GM23338 (cell line): ENCODE measurements at places on chromosomes 2 and 18. TPM values are rescaled to one million over a fixed set of nuclear protein-coding genes. Genes with fewer than 3 reads are reported as not detected.
A peak's percentile ranks its signal among the peaks of the same experiment; 100 is the strongest.

- DNase-seq, result no peak
- H3K27me3 ChIP-seq, result no peaks in the 10 kb centered on the region
- H3K4me1 ChIP-seq, result no peaks in the 10 kb centered on the region
- no peaks in the 10 kb centered on the region for H3K36me3 ChIP-seq
Measured at GRCh38 chr2:207727261-207727660, 15.8 kb downstream of the CCNYL1 start.

GRCh38 chr2:241797441-241798080 lies 11.4 kb upstream of the NEU4 start:
- no peak overlapping the region for H3K4me3 ChIP-seq
- H3K4me1 ChIP-seq, result peaks cover 8% of the 10 kb centered on the region; the same call in 1 of the 2 replicates
- no peak for DNase-seq
- no peaks in the 10 kb centered on the region for H3K36me3 ChIP-seq
- peaks cover under 1% of the 10 kb centered on the region; the same call in 1 of the 2 replicates for H3K27me3 ChIP-seq

The CABYR gene
- polyA plus RNA-seq, result 20.2 and 24.0 TPM in 2 replicates

The ATP6V1B1 gene
- polyA plus RNA-seq, result not detected in 2 replicates

The FKBP1B gene
- polyA plus RNA-seq, result 75.7 and 77.1 TPM in 2 replicates

GRCh38 chr2:60476206-60476954 lies 77.1 kb downstream of the BCL11A start:
- H3K27ac ChIP-seq, result no peak overlapping the region
- no peaks in the 10 kb centered on the region for H3K36me3 ChIP-seq
- peak; percentile 62 for DNase-seq
- peaks cover 80% of the 10 kb centered on the region for H3K4me1 ChIP-seq
- peaks cover 43% of the 10 kb centered on the region for H3K27me3 ChIP-seq

The LRRC30 gene
- not detected in 2 replicates for polyA plus RNA-seq

- no peak for DNase-seq
- no peaks in the 10 kb centered on the region for H3K27me3 ChIP-seq
- no peaks in the 10 kb centered on the region for H3K4me1 ChIP-seq
- no peak overlapping the region for H3K4me3 ChIP-seq
Measured at GRCh38 chr2:203612246-203612645, 77.1 kb upstream of the RAPH1 start.

GRCh38 chr18:2654928-2655177 lies 673 bp upstream of the SMCHD1 start:
- H3K36me3 ChIP-seq, result 0 out of 2 replicates have a peak, but pooled peaks cover 3% of the 10 kb centered on the region
- H3K4me3 ChIP-seq, result peak overlapping the region; percentile 85
- DNase-seq, result no peak
- peaks cover 19% of the 10 kb centered on the region for H3K4me1 ChIP-seq
- peaks cover 75% of the 10 kb centered on the region for H3K27me3 ChIP-seq

The CPS1 gene
- polyA plus RNA-seq, result 4.9 and 5.5 TPM in 2 replicates

GRCh38 chr2:43464590-43464989 lies 131.2 kb downstream of the THADA start:
- peaks cover 5% of the 10 kb centered on the region; the same call in 1 of the 2 replicates for H3K4me1 ChIP-seq
- no peaks in the 10 kb centered on the region for H3K36me3 ChIP-seq
- H3K27ac ChIP-seq, result no peak overlapping the region
- no peaks in the 10 kb centered on the region for H3K27me3 ChIP-seq

DNA sequence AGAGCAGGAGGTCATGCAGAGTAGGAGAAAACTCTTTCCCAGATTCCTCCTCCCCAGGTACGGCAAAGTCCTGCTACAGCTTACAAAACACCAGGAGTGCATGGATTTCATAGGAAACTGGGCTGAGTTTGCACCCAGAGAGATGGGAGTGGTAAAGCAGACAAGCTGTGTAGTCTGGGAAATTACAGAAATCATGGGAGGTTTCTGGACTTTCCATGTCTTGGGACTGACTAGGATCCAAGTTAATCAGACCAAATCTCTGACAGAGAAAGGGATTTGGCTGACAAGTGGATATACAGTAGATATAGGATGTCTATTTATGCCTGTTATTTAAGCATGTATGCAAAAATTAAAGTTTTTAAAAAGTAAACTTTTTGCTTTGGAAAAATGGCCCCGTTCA lies 205.4 kb upstream of the ACVR2A start:
- no peaks in the 10 kb centered on the region for H3K27me3 ChIP-seq
- H3K4me1 ChIP-seq, result no peaks in the 10 kb centered on the region
- H3K27ac ChIP-seq, result no peak overlapping the region
- no peaks in the 10 kb centered on the region for H3K36me3 ChIP-seq
- H3K4me3 ChIP-seq, result no peak overlapping the region

The SAG gene
- not detected in 2 replicates for polyA plus RNA-seq

- no peak overlapping the region for H3K4me3 ChIP-seq
- DNase-seq, result no peak
- no peak overlapping the region for H3K27ac ChIP-seq
- H3K27me3 ChIP-seq, result no peaks in the 10 kb centered on the region
Measured at GRCh38 chr2:145744541-145745386, 1224.8 kb upstream of the ZEB2 start.

DNA sequence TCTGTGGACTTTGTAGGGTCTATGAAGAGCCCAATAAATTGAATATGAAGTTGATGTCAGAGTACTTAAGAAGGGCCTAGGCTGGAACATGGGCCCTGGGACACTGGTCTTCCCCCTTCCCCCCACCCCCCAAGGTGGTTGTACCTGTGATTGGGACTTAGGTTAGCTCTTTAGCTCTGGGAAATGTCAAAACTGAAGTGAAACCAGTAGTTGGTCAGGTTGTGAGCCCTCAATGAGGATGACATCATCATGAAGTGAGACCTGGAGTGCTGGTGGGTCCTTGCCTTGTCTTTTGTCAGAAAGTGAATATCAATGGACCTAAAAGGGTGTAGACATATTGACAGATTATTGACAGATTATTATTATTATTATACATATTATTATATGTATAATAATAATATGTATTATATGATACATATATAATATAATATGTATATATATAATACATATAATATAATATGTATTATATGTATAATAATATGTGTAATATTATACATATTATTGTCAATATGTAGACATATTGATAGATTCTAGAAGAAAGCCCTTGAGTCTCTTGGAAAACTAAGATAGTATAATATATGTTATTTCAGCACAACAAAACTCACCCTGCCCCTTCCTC lies 5.4 kb downstream of the MARS2 start:
- no peak for DNase-seq
- no peaks in the 10 kb centered on the region for H3K27me3 ChIP-seq
- no peak overlapping the region for H3K4me3 ChIP-seq
- H3K36me3 ChIP-seq, result peaks cover 10% of the 10 kb centered on the region; the same call in 1 of the 2 replicates
- peaks cover 14% of the 10 kb centered on the region for H3K4me1 ChIP-seq
